ELR (cell line): ENCODE measurements at places on chromosomes 4 and X.

DNA sequence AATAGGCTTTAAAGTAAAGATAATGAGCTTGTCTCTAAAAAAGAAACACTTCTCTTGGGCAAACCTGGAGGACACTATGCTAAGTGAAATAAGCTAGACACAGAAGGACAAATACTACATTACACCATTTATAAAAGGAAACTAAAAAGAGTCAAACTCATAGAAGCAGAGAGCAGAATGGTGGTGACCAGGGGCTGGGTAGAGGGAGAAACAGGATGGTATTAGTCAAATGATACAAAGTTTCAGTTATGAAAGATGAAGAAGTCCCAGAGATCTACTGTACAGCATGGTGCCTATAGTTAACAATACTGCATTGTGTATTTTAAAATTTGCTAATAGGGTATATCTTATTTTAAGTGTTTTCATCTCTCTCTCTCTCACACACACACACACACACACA, 28.5 kb downstream of the ACSL4 start:
- no peak for DNase-seq

- DNase-seq, result no peak
Observed at GRCh38 chr4:88698519-88698918, 890 bp upstream of the NAP1L5 start.

DNA sequence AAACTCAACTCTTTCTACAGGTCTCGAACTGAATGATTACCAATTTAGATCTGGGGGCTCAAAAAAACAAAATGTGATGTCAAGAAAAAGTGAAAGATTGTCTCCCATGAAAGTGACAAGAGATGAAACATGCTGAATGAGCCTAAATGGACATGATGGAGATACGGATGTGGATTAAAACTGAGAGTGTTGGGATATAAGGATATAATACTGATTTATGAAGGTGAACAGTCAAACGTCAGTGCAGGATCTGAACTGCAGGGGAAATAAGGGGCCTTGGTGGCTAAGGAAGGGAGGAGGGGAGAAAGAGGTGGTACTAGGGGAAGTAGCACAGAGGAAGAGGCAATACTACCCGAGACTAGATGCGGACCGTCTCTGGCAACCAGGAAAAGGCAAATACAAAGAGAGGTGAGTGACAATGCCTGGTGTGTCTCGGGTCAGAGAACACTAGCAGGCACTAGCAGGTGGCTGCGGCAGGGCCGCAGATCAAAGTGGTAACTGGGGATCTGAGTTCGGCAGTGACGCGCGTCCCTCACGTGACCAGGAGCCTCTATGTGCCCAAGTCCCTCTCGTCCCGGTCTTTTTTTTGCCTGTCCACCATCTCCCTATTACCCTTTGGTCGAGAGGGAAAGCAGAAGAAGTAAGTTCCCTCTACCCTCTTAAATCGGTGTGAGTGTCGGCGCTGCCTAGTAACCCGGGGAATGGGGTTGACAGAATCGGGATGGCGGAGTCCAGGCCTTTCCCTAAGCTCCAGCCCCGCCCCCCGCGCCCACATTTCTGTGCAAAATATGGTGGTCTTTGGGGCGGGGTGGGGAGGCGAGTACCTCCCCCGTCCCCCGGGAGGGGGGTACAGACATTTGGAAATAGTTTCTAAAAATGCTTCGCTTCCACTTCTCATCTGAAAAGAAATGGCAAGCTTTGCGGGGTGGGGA, at the start of gene TCEAL1:
TCEAL1 (plus strand) TSS at position 590 of the 932 bp plus-strand sequence. CDS start 942 bp downstream, outside the sequence.
- DNase-seq, result peak; percentile 54

GRCh38 chr4:6425336-6425735, 47.1 kb downstream of the PPP2R2C start:
- DNase-seq, result no peak

DNA sequence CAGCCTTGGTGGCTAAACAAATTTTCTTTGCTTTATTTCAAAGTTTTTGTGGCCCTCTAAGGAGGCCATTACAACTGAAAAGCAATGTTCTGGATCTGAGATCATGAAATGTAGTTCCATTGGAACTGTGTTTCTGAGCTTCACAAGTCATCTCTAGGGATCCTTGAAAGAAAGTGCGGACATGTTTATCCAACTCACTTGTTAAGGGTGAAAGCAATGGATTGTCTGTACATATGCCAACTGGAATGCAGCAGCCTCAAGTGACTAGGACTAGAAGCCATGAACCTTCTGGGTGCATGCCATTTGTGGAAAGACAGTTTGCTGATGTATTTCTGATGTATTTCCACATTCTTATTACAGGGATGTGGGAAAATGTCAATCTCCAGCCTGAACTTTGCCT, 36.7 kb upstream of the KLHL13 start:
- DNase-seq, result no peak

DNA sequence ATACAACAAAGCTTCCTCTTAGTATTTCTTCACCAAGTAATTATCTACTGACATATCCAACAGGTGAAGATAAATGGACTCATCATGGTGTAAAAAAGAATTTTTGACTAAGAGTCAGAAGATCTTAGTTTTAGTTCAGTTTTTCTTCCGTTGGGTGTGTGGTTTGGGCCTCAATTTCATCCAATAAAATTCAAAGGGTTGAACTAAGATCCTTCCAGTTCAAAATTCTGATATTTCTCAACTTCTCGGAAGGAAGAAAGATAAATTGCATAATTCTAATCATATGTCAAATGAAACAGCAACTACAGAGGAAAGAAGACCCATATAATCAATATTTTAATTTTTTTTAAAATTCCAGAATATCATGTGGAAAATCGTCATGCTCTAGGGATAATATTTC, 192.7 kb downstream of the SPRY1 start:
- no peak for DNase-seq

DNA sequence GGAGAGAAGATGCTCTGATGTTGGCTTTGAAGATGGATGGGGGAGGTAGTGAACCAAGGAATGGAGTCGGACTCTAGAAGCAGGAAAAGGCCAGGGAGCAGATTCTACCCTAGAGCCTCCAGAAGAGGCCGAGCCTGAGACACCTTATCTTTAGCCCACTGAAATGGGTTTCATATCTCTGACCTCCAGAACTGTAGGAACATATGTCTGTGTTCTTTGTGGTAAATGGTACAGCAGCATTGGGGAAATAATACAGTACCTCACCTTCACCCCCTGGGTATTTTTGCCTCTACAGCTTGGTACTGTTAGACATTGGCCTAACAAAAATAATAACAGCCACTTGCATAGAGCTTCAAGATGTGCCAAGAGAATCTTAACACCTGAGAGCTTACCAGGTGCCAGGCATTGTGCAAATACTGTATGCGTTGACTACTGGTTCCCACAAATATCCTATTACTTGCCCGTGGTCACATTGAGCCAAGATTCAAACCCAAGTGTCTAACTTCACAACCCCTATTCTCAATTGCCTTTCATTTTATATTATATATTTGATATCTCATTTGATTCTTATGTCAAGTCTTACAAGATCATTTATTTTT, 57.0 kb upstream of the PGM2 start:
- no peak for DNase-seq

DNA sequence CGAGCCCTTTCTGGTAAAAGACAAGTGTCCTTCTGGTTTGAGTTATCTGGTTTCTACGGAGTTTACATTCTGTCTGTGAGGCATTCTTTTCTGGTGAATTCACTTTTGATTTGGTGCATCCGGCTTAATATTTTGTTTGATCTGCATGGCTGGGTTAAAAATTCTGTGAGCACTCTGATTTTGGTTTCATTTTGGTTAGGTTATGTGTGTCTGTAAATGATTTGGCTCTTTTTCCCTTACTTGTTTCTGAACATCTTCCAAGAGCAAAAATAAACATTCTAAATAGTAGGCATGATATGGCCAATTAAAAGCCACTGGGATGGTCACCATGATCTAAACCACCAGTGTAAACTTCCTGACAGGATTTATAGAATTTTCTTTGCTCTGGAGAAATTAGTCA, 85.7 kb upstream of the PTPN13 start:
- peak; percentile 48 for DNase-seq

DNA sequence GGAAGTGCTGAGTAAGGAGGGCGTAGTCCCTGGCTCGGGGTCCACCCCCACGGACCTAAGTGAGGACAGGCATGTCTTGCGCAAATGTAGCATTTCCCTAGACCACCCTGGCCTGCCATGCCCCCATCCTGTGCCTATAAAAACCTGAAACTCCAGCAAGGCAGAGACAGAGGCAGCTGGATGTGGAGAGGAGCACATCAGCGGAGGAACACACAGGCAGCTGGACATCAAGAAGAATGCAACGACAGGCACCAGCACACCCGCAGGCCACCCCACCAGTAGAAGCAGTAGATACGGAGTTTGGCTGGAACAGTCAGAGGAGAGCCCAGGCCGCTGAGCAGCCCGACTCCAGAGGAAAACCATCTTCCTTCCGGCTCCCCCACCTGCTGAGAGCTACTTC, 345.9 kb downstream of the FSTL5 start:
- no peak for DNase-seq

DNA sequence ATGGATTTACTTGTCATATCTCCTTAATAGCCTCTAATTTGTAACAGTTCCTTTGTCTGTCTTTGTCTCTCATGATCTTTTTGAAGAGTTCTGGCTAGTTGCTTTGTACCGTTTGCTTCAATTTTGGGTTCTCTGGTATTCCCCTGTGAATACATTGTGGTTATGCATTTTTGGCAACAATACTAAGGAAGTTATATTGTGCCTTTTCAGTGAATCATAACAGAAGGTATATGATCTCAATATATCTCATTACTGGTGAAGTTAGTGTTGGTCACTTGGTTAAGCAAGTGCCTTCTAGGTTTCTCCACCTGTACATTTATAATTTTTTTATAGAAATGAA, 48.6 kb downstream of the DCLK2 start:
- peak; percentile 81 for DNase-seq

DNA sequence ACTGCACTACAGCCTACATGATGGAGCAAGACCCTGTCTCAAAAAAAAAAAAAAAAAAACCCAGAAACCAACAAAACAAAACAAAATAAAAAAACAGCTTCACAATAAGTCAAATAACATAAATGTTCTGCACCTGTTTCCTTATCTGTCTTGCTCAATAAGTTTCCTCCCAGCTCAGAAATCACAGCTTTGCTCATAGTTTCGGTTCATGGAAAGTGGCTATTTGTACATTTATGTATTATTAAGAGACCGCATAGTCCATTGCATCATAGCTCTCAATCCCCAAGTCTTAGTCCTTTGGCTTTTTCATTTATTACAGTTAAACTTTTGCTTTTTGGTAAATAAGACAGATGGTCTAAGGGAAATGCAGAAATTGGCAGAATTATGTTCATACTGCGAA, 24.4 kb upstream of the CFAP299 start:
- no peak for DNase-seq

- no peak for DNase-seq
Observed at GRCh38 chrX:37867536-37868153, 20.3 kb upstream of the DYNLT3 start.

GRCh38 chrX:31237189-31237588, 165.3 kb upstream of the FTHL17 start:
- DNase-seq, result no peak

- DNase-seq, result no peak
Observed at GRCh38 chrX:1720836-1721235, 106.0 kb downstream of the ASMT start.

DNA sequence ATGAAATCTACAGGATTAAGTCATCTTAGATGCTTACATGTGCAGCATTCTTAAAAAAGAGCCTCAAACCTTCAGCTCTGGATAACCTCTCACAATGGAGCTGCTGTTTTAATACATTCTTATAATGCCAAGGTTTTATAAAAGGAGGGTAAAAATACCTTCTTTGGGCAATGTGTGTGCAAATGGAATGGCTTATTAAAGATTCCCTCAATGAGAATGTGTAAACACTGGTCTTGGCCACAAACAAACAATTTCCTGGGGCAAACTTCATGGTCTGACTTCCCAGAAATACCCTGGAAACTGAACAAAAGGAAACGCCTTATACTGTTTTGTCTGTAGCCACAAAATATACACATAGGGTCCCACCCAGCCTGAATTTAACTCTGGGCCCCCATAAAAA, 148.6 kb upstream of the INTU start:
- no peak for DNase-seq

DNA sequence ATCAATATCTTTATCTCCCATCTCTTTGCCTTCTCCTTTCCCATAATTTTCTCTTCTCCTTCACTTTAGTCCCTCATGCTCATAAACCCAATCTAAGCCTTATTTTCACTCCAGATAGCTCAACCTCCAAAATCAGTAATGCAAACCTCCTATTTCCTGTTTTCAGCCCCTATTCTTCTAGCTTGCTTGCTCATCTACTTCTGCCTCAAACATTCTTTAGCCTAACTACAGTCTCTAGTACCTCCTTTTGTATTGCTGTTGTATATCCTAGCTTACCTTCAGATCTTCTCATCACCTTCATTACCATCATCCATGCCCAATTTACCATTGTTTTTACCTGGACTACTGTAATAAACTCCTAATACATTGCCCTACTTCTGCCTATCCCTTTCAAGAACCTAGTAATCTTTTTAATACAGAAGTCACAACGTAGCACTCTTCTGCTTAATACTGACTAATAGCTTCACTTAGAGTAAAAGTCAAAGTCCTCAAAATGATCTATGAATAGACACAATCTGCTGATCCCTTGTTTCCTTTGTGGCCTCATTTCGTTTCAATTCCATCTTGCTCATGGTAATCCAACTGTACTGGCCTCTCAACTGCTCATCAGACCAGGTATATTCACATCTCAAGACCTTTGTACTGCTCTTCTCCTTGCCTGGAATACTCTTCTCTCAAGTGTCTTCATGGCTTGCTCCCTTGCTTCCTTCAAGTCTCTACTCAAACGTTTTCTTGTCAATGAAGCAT, 123.4 kb downstream of the FAM13A start:
- DNase-seq, result no peak

DNA sequence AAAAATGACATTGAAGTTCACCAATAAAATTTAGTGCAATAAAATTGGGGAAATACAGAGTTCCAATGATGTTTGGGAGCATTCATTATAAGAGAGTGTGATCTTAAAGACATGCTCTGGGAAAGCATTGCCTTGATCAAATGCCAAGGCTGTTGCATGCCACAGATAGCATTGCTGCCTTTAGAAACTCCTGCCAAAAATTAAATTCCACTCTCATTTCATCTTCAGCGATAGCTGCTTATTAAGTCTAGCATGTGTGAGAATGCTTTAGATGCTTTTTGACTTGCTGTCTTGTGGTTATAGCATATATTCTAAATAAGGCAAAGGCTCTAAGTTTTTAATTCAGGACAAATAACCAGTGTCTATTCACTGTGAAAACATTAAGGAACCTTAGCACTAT, 49.3 kb downstream of the NPNT start:
- DNase-seq, result no peak

DNA sequence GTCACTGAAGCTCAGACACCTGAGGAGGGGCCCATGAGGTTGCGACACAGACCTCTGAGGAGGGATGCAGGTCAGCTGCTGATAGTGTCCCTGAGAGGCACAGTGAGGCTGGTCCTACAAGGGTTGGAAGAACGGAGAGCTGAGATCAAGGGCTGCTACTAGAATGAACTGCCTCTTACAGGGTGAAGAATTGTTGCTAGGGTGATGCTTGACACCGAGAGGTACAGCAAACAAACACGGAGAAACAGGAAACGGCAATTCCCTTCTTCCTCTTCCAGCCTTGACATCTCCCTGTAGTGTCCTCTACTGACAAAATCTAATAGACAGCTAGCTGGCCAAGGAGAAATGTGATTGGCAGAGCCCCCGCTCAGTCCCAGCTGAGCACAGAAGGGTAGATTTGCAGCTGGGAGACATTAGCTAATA, 11.8 kb upstream of the HPGDS start:
- no peak for DNase-seq

- DNase-seq, result peak; percentile 32
Observed at GRCh38 chrX:116290359-116290758, 119.8 kb downstream of the AGTR2 start.

- peak; percentile 54 for DNase-seq
Observed at GRCh38 chr4:163755013-163755412, 260.5 kb downstream of the TMA16 start.

GRCh38 chrX:92283308-92283707, 504.1 kb downstream of the PCDH11X start:
- DNase-seq, result no peak
